ENCODE measurements at places on chromosomes 3 and 15.

- DNase-seq, result no peak
These were observed 80.6 kb downstream of the CLASP2 start for GRCh38 chr3:33637482-33637881.

- no peak for DNase-seq
These were observed 1.1 kb downstream of the RAF1 start for GRCh38 chr3:12662593-12663400.

DNA sequence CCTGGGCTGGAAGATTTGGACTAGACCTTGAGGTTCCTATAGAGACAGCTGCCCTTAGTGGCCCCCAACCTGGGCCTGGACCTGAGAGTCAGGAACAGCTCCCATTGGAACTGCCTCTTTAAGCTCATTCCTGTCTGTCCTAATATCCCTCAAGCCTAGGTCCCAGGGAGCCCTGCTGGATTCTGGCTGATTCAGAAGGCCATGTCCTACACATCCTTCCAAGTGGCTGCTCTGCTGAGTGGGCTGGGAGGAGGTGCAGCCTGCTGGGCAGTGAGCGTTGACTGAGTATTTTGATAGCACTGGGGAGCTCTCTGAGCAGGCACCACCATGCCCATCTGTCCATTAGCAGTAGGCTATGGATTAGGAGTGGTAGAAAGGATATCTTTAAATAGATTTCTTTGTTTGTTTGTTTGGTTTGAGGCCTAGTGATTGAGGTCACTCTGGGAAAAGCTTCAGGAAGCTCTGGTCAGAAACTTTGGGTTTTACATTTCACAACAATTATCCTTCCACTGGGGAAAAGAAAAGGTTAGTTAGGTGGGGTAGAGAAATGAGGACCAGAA is 54.6 kb upstream of the ATOSA start:
- DNase-seq, result no peak

DNA sequence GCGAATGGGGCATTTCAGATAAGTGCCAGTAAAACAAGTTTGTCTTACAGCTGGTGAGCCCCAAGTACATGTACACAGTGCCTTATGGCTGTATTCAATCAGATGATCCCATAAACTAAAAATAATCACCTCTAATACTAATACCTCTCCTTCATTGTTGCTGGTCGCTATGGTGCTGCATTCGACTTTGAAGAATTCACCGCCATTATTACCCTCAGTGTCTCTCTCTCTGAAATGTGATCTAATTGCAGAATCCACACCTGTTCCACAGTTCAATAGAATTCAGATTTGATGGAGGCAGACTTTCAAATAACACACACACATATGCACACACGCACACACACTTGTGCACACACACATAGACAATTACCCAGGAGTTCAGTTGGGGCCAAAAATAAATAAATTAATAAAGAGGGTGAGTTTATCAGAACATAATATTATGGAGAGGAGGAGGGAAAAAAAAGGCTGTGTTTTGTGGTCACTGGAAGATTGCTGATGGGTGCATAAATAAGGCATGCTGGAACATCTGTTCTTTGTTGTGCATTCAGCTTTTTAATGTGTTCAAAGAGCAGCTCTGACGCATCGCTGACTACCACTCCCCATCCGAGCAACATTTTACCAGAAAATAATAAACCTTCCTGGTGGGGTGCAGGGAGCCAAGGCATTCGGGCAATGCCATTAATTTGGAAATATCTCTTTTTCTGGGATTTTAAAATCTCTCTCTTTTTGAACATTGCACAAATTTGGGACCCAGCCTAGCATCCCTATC is 235.7 kb downstream of the SATB1 start:
- DNase-seq, result no peak

GRCh38 chr15:64111679-64112050 is 15.9 kb downstream of the SNX1 start:
- DNase-seq, result no peak

Data from breast epithelium (tissue), 4 donors.